ENCODE measurements at places on chromosomes 2 and 18. TPM values are rescaled to one million over a fixed set of nuclear protein-coding genes. Genes with fewer than 3 reads are reported as not detected.

The MGAT5 gene
- total RNA-seq, result 11.6 TPM

The VSNL1 gene
- not detected for total RNA-seq

The COL4A3 gene
- total RNA-seq, result not detected

The USP34 gene
- total RNA-seq, result 60.4 TPM

The SERPINB10 gene
- not detected for total RNA-seq

The SNORC gene
- total RNA-seq, result 1.1 TPM

The LIMS3 gene
- total RNA-seq, result 1.5 TPM

The ERBB4 gene
- not detected for total RNA-seq

The MRPS5 gene
- total RNA-seq, result 90.4 TPM
